NB4 (cell line): ENCODE measurements at places on chromosomes 6 and 20.

GRCh38 chr6:81759782-81760181 is 7.3 kb upstream of the TENT5A start:
- peak; percentile 38 for DNase-seq

DNA sequence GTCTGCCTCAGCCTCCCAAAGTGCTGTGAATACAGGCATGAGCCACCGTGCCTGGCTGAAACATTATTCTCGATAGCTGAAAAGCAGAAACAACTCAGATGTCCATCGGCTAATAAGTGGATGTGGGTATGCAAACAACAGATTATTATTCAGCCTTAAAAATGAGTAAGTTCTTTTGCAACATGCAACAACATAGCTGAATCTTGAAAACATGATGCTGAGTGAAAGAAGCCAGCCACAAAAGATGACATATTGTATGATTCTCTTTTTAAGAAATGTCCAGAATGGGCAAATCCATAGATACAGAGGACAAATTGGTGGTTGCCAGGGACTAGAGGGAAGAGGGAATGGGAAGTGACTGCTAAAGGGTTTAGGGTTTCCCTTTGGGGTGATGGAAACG is 61.7 kb downstream of the RIOK1 start:
- no peak for DNase-seq

GRCh38 chr20:46539113-46539512 is 11.3 kb downstream of the OCSTAMP start:
- DNase-seq: no peak

DNA sequence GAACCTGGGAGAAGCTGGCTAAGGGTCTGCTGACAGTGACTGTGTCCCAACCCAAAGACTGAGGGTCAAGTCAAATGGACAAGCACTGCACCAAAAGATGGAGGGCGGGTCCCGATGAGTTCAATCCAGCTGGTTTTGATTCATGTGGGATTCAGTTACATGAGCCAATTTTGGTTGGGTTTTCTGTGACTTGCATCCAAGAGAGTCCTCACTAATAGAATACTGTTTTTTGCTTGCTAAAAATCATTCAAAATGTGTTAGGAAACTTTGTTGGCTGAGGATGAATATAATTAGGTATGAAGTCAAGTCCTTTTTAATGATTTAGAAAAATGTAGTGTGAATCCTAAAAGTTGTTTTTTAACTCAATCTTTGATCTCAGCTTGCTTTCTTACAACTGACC is 323.8 kb upstream of the NOX3 start:
- no peak for DNase-seq

DNA sequence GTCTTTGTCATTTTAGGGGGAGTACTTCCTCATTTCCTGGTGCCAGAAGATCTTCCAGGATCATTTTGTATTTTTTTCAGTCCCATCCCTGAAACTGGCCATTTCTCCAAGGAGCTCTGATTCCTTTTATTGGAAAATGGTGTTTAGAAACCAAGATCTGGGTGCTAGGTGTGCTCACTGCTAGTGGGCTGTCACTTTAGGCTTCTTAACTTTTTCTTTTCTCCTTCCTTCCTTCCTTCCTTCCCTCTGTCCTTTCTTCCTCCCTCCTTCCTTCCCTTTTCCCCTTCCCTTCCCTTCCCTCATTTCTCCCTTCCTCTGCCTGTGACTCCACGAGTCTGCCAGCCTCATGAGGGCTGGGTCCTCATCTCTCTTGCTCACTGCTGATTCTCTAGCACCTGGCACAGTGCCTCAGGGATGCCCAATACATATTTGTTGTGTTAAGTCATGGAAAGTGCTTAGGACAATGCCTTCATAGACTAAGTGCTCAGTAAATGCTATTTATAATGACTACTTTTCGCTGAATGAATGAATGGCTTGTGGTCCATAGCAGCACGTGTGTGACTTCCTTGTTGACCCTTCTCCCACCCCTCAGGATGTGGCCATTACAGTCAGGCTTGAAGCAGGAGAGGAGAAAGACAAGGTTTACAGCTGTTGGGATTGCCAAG is 36.9 kb downstream of the APCDD1L start:
- no peak for DNase-seq

DNA sequence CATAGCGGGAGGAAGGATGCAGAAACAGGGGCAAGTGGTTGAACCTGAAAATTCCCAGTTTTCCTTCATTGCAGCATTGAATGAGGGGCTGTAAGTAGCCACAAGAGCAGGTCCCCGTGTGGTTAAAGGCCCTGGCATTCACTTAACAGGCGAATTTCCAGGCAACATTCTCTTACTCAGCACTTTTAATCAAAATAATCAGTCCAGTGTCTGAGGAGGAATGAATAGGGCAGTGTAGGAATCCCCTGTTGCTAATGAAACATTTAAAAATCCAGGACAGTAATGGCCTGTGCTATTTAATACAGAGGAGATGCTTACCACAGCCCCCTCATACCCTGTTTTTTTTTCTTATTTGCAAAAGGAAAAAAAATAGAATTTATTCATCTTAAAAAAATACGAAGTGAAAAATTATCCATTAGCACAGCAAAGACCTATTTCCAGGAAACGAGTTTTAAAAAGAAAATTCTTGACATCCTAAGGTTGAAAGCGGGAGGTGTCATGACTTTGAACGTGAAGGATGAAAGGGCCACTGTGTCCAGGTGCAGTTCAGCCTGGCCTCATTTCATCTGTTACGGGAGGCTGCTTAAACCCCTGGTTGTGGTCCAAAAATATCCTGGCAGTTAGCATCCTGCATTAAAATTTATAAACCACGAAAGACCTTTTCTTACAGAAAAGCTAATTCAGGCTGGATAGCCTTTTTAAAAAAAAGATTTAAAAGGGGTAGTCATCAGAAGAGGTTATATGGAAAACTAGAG is 20.2 kb downstream of the MYLK4 start:
- DNase-seq: no peak

DNA sequence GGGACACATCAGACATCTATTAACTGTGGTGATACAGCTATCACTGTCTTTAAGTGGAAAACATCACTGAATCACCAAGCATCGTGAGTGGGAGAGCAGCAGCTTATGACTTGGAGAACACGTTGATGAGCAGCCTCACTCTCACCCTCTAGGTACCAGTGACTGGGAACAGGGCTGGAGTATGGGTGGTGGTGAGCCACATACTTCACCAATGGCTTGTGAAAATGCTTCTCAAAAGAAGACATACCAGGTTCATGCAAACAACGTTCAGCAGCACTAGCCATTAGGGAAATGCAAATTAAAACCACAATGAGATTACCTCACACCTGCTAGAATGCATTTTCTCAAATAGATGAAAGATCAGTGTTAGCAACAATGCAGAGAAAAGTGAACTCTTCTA is 25.3 kb downstream of the SNX5 start:
- DNase-seq: no peak

- DNase-seq: no peak
These were observed at the start of gene CST9 for GRCh38 chr20:23605867-23606651. TSS of gene CST9 (minus strand) at chr20:23605917. CDS start at chr20:23605864, 53 bp downstream.

DNA sequence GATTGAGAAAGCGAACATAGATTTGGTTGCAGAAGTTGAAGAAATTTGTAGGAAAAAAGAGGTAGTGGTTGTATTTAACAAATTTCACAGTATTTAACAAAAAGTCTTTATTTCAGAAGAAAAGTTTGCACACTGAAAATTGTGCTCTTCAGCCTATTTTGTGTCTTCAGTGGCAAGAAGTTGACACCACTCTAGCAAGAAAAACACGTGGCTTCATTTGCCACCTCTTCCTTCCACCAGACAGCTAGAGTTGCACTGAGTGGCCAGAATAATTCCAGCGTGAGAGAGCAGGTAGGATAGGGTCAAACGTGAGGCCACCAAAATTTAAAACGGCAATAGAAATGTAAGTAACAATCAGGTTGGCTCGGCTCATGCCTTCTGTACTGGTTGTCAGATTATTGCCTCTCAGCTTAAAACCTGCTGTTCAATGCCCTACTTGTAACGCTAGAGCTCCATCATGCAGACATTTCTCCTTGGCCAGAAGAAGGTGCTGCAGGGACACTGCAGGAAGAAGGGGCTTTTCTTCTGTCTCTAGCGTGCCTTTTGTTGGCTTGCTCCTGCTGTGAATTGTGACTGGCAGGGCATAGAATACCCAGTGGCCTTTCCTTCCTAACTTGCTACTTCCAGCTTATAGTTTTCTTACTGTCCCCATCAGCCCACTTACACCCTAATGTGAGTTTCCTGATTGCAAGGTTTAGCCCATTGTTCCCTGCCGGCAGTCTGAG is 12.1 kb downstream of the TRAPPC3L start:
- DNase-seq: peak; percentile 17

DNA sequence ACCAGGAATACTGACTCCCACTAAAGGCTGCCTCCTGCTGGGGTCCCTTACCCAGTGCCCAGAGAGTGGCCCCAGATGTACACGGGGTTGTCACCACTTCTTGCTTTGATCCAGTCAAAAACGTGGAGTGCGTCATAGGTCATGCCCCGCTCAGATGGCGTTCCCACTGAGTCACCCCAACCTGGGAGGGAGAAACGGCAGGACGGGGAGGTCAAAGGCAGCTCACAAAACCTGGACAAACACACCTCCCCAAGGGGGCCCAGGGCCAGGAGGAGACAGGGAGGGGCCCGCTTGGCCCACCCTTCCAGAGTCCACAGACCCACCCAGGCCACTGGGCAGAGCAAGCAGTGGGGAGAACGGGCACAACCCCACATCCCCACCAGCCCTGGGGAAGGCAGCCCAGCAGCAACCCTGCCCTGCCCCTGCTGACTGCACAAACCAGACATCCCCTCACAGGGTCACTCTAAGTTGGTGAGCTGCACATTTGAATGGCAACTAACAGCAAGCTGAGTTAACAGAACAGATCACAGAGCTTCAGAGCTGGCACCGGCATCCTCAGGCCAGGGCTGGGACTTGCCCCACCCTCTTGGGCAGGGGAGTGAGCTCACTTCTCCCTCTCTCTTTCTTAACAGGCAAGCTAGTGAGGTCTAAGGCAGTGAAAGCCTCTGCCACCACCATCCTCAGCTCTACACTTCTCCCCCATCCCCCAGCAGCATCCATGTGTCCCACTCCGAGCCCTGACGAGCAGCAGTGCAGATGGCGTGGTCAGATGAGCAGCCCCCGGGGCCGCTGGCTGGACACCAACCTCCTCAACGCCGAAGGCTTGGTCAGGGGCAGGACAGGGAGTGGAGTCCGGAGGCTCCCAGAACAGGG is 61.7 kb downstream of the PYGB start:
- DNase-seq: peak; percentile 84

GRCh38 chr6:98779618-98780017 is 54.8 kb upstream of the POU3F2 start:
- DNase-seq: no peak

- DNase-seq: no peak
These were observed 265.0 kb upstream of the MARCKS start for GRCh38 chr6:113591896-113592827.

GRCh38 chr6:111606620-111607115 is 990 bp upstream of the TRAF3IP2 start:
- peak; percentile 18 for DNase-seq

- no peak for DNase-seq
These were observed 90.1 kb downstream of the ZNF217 start for GRCh38 chr20:53503517-53503919.

- DNase-seq: no peak
These were observed 41.1 kb downstream of the ZBTB46 start for GRCh38 chr20:63789836-63790571.

DNA sequence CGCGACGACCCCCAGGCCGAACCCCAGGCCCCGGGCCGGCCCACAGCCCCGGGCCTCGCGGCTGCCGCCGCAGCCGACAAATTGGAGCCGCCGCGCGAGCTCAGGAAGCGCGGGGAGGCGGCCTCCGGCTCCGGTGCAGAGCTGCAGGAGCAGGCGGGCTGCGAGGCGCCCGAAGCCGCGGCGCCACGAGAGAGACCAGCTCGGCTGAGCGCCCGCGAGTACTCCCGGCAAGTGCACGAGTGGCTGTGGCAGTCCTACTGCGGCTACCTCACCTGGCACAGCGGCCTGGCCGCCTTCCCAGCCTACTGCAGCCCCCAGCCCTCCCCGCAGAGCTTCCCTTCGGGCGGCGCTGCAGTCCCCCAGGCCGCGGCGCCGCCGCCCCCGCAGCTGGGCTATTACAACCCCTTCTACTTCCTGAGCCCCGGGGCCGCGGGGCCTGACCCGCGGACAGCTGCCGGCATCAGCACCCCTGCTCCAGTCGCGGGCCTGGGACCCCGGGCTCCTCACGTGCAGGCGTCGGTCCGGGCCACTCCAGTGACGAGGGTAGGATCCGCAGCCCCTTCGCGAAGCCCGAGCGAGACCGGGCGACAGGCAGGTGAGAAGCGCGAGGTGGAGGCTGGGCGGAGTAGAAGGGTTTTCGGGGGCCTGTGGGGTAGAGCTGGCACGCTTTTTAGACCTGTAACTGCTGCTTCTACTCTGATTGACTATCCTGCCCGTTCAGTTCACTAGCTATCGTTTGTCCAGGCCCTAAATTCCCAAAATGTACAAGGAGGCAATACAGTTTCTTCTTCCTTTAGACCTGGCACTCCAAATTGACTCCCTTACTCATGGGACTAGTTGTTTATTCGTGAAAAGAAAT is 654 bp downstream of the FAM8A1 start:
- DNase-seq: peak; percentile 75

DNA sequence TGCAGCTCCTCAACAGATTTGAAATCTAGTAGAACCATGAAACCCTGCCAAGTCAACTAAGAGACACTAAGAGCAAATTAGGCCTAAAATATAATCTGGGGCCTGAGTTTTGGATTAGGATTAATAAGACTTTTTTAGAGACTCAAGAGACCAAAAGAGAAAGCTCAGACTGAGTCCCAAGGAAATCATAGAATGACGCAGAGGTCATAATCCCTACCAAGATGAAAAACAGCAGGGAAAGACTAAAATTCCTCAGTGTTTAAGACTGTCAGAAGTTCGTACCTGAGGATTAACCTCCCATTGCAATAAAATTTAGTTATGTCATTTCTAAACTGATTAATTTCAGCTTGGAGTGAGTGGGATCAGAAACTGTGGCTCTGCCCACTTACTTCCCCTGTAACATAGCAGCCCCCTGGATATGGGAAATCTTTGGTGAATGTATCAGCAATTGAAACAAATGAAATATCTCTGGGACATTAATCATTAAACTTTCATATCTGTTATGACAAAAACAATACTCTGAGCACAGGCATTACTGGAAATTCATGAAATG is 200.3 kb downstream of the EDN1 start:
- no peak for DNase-seq

- no peak for DNase-seq
These were observed 39.1 kb upstream of the SIRT5 start for GRCh38 chr6:13535306-13535705.

- DNase-seq: no peak
These were observed 2.4 kb upstream of the TBCC start for GRCh38 chr6:42748203-42748898.

DNA sequence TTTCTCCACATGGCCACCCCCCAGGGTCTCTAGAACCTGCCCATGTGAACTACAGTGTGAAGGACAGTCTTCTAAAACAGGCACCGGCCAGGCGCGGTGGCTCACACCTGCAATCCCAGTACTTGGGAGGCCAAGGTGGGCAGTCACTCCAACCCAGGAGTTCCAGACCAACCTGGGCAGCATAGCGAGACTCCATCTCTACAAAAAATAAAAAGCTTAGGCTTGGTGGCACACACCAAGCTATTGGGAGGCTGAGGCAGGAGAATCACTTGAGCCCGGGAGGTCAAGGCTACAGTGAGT is 13.7 kb downstream of the ACSS1 start:
- DNase-seq: no peak
